Central memory CD4-positive, alpha-beta T cell (primary cell): ENCODE measurements at places on chromosomes 3 and 15.
A peak's percentile ranks its signal among the peaks of the same experiment; 100 is the strongest.

DNA sequence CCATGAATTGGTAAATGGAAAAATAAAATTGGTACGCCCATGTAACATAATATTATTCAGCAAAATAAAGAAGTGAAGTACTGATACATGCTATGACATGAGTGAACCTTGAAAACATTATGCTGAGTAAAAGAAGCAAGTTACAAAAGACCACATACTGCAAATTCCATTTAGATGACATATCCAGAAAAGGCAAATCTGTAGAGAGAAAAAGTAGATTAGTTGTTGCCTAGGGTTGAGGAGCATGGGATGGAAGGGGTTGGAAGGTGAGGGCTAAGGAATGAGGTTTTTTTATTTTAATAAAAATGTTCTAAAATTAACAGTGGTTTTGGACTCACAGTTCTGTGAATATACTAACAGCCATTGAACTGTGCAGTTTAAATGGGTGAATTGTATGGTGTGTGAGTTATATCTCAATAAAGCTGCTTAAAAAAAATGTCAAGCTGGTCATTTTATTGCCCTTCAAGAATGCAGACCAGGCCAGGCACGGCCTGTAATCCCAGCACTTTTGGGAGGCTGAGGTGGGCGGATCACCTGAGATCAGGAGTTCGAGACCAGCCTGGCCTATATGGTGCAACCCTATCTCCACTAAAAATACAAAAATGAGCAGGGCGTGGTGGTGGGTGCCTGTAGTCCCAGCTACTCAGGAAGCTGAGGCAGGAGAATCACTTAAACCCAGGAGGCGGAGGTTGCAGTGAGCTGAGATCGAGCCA, 8.1 kb upstream of the DLG1 start:
- no peak for DNase-seq

DNA sequence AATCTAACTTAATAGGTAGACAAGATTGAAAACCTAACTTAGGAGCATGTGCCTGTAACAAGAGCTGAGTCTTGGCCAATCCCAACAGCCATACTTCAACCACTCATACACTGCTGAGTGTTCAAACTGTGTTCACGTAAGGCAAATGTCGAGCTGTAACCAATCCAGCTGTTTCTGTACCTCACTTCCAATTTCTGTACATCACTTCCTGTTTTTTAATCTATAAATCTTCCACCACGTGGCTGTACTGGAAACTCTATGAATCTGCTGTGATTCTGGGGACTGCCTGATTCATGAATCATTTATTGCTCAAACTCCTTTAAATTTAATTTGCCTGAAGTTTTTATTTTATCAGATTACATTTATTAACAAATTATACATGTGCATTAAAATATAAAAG, 44.6 kb upstream of the NEDD4 start:
- DNase-seq: peak; percentile 47

DNA sequence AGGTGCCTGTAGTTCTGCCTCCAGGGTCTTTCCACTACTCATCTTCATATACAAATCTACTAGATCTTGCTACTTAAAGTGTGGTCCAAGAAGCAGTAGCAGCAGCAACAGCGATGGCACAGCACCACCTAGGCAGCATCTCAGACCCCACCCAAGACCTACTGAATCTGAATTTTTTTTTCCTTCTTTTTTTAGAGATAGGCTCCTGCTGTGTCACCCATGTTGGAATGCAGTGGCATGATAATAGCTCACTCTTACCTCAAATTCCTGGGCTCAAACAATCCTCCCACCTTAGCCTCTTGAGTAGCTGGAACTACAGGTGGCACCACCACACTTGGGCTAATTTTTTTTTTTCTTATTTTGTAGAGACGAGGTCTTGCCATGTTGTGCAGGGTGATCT, 346.7 kb upstream of the TGFBR2 start:
- DNase-seq: no peak

DNA sequence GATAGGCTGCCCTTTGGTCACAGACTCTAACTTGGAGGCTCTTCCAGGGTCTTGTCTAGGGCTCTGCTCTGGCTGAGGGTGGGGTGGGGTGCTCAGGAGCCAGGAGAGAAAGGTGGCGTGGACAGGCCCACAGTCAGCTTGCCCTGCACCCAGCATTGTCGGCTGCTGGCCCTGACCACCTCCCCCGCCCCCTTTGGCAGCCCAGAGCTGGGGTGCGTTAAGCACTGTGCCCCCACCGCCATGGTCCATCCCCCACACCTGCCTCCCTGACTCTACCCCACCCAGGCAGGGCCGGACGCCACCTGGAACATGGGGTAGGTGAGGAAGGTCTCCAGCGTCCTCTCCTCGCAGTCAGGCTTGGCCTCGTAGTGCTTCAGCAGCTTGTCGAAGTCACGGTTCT, 58.8 kb downstream of the RASGRF1 start:
- no peak for DNase-seq

GRCh38 chr3:165196577-165197480, 645 bp upstream of the SLITRK3 start:
- no peak for DNase-seq

- no peak for DNase-seq
Measured at GRCh38 chr15:32098033-32098432, 67.7 kb downstream of the CHRNA7 start.

GRCh38 chr3:50274371-50275104, 4.3 kb upstream of the LSMEM2 start:
- DNase-seq: peak; percentile 66

DNA sequence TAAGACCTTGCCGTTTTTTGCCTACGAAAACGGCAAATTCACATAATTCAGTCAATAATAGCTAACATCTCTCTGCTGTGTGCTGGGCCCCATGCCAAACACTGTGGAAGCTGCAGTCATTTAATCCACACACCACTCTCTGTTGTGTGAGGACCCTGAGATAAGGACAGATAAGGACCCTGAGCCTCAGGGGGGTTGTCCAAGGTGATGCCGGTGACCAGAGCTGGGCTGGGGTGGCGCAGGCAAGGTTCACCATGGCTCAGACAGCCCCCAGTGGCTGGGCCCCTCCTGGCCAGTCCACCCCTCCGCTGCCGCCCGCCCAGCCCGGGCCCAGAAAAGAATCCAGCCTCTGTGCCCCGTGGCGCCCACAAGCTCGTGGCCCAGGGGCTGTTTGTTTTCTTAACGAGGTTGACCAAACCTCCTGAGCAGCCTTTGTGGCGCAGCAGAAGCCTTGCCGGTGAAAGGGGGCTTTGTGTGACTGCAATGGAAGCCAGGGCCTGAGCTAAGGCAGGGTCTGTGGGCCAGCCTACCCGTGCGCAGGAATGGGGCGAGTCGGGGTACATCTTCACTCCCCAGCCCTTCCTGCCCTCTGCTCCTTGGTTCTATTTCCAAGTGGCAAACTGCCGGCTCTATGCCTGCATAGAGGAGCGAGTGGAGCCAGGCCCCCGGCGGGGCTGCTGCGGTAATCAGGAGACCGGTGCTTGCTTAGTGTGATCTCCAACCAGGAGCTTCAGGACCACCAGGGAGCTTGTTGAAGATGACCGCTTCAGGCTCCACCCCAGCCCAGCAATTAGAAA, 4.4 kb upstream of the SNX22 start:
- no peak for DNase-seq

DNA sequence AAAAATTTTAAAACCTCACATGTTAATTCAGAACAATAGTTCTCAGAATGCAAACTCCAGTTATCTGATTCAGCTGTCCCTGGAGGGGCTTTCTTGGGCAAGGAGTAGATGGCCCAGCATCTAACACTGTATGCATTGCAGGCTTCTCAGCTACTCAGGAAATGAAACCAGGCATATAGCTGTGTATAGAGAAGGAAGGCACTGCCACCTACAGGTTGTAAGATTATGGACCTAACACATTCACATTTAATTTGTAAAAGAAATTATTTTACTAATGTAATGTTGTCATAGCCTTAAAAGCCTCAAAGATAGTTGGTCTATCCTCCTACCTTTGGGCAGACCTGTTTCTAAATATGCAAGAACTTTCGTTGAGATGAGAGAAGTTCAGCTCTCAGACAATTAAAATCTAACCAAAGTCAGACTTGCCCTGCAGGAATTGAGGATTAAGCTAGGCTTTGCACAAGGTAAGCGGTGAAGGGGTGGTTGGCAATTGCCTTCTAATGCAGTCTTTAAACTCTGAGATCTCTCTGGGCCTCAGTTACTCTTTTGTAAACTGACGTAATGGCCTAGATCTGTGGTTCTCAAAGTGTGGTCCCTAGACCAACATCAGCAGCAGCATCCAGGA, 132.8 kb upstream of the SLC24A5 start:
- no peak for DNase-seq

DNA sequence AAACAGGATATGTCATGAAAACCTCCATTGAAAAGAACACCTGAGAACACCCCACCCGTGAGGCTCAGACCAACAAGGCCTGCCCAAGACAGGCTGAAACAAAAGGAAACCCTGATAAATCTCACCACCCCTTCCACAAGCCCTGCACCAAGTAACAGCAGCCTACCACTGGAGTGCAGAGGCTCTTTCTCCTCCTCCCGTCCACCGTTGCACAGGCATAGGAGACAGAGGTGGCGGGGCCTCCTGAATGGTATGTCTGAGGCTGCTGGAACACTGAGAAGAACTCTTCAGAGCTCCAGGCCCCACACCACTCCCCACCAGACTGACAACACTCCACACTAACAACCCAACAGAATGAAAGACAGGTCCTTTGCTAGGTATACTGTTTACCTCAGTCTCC, 21.4 kb downstream of the CHDH start:
- DNase-seq: no peak

GRCh38 chr15:64067564-64068030, 21.3 kb upstream of the DAPK2 start:
- peak; percentile 59 for DNase-seq

DNA sequence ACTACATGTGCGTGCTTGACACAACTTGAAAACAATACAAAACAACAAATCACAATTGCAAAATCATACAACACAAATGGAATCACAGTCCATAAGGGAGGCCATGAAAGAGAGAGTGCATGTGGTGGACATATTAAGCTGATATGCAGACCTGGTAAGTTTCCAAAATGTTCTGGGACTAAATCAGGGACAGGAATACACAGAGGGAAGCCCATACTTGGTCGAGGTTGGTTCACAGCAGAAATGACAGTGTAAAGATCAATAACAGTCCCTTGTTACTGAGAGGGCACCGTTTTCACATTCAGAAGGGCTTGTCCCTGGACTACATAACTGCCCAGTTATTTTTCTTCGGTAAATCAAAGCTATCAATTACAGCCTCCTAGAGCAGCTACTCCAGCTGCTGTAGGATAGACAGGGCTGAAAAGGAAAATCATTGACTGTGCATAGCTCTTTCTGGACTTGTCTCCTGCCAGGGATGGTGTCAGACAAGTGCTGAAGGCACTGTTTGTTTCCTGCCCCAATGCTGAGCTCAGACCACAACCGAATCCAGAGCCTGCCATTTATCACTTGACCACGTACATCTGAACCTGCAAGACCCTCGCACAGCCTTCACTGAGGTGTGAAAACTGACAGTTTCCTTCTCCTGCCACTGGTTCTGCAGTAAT, 79.5 kb upstream of the KCNMB2 start:
- DNase-seq: no peak

DNA sequence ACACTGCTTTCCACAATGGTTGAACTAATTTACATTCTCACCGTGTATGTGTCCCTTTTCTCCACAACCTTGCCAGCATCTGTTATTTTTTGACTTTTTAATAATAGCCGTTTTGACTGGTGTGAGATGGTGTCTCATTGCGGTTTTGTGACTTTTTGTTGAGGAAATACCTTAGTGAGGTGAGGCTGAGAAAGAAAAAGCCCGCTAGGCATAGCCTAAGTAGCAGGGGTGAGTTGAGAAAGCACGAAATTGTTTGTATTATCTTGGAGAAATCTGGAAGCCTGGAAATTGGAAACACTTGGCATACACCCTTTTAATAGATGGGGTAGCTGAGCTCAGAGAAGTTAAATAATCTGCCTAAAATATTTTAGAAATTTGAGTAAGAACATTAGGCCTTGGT, 61.5 kb upstream of the CFAP161 start:
- DNase-seq: no peak

GRCh38 chr3:52518723-52519444, 14.8 kb downstream of the NT5DC2 start:
- DNase-seq: no peak

DNA sequence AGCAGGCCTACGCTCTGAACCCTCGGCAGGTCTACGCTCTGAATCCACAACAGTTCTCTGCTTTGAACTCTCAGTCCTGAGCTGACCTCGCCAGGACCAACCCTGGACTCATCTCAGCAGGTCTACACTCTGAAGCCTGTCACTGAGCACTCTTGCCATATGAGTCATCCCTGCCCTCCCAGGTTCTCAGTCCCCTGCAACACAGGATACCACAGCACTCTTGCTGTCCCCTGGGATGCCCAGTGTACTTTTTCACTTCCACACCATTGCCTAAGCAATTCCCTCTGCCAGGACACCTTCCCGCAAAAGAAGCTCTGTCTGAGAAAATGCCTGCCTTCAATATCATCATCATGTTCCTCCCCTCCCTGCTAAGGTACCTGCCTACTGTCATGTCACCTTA, 42.0 kb downstream of the NUP210 start:
- no peak for DNase-seq
